NCI-H748 treated with DMSO at 0.1 percent for 48 hours (cell line): ENCODE measurements at places on chromosomes 12 and 14.

GRCh38 chr14:50058113-50058512 is 58.3 kb downstream of the VCPKMT start:
- DNase-seq: no peak

DNA sequence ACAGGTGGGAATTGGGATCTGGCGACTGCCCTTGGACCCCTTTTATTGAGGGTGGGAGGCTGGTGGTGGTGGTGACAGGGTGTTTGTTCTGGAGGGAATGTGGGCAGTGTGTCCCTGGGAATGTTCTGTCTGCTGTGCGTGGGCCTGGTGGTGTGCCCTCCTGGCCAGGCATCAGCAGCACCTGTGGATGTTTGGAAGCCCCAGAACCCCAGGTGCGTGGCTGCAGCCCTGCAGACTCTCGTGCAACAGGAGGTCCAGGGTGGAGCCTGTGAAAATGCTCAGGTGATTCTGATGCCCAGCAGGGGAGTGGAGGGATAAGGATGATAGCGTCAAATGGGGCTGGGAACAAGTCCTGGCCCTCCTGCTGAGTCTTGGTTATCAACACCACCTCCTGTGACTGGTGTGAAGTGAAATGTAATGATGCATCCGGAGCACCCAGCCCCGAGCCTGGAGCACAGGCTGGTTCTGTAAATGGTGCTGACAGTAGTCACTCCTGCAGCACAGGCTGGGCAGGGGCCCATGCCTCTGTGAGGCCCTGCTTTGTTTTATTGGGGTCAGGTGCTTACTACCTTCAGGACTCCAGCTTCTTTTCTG is 176.6 kb downstream of the TSPAN9 start:
- DNase-seq: no peak

GRCh38 chr12:84696908-84697540 is 215.6 kb downstream of the SLC6A15 start:
- DNase-seq: no peak

DNA sequence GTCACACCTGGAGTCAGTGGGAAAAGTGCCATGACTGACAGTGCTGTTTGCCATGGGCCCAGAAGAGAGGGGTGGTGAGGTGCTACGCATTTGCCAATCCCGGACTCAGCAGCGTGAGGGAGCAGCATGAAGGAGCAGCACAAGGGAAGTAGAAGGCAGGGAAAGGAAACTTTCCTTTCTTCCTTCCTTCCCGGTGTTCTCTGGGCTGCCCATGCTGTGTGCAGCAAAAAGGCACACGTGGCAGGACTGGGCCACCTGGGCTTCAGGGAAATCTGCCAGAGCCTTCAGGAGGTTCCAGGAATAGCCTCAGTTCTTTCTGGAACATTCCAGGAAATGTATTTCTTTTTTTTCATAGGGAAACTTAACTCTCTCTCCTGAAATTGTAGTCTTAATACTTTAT is 23.0 kb downstream of the TRIM9 start:
- no peak for DNase-seq

DNA sequence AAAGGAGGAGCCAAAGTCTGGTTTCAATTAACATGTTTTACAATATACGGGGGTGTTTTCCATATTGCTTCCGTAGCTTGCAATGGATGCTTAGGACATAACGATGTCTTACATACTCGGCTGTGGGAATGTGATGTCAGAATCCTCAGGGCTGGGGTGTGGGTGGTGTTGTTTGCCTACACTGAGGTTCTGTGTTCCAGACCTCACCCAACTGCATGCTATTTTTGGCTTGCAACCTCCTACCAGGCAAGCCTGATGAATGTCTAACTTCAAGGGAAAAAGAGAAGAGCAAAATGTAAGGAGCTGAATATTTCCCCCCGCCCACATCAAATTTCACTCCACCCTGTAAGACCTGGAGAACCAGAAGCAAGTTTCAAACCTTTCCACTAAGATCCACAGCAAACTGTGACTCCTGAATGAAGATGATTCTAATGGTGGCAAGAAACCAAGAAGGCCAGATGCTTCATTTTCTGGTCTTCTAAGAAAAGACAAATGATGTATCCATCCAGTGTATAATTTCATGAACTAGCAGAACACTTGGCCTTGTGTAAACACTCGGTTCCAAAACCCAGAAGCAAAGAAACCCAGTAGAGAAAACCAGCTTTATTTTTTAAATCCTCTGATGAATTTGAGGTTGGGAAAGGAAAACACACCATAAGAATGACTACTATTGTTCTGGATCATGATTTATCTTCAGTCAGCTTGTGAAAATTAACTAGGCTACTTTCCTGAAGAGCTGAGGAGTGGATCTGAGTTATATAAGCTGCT is 227.9 kb downstream of the DACT1 start:
- no peak for DNase-seq

DNA sequence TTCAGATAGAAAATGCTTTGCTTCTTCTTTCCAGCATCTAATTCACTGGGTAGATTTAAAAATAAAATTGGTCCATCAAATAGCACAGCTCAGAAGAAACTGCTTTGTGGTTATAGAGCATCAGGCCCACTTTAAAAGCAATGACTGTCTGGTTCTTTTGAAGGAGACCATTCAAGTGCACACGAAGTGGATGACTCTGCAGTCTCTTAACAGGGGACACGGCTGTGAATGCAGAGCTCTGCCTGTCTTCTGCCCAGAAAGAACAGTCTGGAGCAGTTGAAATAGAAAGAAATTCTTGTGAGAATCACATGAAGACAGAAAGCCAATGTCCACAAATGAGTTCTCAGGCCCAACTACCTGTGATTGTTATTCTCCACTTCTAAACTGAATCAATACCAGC is 138.7 kb upstream of the PLEKHA5 start:
- DNase-seq: no peak

DNA sequence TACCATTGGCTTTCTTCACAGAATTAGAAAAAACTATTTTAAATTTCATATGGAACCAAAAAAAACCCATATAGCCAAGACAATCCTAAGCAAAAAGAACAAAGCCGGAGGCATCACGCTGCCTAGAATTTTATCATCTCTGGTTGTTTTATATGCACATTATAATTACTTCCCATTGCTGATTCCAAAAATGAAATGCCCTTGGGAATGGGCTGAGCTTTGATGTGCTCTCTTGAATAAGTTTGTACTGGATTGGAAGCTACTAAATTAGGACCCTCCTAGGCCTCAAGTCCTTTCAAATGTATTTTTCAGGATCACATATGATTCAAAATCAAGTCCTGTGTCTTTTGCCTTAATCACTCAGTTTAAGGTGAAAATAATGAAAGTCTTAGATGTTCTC is 58.9 kb upstream of the DUSP6 start:
- DNase-seq: no peak

DNA sequence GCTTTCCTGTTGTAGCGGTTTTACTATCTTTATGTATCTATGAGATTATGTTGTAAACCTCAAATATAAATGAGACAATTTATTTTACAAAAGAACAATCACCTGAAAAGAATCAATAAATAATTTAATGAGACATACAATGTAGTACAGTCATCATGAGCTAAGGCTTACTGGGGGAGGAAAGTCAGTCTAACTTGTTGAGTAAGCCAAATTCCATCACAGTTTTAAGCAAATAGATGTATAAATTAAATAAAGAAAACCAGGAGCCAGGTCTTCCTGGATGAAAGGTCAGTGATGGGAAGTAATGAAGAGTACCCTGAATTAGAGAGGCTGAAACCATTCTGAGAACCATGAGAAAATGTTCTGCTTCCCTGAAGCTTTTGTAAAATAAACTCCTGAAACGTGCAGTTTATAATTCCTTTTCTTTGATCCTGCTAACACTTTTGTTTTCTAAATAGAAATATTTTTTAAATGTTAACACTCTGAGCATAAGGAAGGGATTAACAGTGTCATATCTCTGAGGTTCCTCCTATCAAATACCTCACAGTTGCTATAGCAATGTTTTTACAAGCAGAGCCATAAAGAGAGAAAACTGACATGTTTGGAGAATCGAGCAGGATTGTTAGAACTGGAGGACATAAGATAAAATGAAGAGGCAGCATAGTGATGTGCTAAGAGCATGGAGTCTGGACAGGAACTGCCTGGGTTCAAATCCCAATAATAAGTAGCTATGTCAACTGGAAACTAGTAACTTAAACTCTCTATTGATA is 444.9 kb upstream of the FOXG1 start:
- DNase-seq: no peak

DNA sequence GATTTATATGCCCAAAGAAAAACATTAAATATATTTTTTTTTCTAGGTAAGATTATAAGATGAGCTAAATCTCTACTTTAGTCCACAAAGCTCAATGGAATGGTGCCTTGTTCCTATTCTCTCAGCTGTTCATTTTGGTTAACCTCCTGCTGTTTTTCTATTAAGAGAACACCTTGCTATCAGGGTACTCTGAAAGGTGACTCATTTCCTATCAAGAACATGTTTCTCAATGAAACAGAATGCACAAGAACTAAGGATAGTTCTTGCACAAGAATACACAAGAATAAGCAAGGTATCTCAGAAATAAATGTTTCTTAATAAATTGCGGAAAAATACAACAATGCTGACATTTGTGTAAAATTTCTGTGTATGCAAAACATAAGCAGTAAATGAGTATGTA is 14.1 kb downstream of the ABCD2 start:
- DNase-seq: no peak

DNA sequence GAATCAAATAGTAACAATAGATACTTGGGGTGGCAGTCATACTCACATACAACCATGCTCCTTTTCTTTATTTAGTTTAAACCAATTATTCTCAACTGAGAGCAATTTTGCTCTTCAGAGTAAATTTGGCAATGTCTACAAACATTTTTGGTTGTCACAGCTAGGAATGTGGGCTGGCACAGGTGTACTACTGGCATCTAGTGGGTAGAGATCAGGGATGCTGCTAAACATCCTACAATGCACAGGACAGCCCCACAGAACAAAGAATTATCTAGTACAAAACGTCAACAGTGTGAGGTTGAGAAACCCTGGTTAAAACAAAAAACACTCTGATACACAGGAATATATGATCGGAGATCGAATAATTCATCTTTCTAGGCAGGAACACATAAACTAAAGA is 186.5 kb downstream of the NELL2 start:
- no peak for DNase-seq

DNA sequence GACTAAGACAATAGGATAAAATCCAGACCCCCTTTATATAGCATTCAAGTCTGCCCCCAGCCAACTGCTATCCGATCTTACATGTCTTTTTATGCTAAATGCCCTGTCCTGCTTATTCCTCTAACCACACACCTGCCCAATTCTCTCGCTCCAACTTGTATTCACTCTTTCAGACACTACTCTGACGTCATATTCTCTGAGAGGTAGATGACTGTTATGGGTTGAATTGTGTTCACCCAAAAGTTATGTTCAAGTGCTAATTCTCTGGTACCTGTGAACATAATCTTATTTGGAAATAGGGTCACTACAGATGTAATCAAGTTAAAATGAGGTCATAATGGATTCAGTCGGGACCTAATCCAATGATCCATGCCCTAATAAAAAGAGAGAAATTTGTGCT is 84.0 kb upstream of the PTPRR start:
- DNase-seq: no peak
